ENCODE measurements at places on chromosomes 3 and 15.

GRCh38 chr15:37053166-37053565 lies 47.2 kb downstream of the MEIS2 start:
- DNase-seq = no peak

DNA sequence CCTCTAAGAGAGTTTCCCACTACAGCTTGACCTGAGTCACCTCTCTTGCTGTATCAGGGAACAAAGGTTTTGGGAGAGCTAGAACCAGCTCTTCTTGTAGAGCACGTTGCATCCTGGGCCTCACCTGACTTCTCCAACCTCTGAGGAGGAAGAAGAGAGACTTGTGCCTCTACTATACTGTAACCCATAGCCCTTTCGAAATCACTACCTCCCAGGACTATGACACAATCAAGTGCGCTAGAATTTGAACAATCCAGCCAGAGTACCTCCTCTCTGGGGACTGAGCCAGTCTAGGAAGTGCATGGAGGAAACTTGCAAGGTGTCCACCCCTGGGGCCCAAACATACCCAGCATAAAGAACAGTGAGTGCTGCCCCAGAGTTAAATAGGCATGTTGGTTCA lies 192.8 kb upstream of the BHLHE40 start:
- DNase-seq = no peak

DNA sequence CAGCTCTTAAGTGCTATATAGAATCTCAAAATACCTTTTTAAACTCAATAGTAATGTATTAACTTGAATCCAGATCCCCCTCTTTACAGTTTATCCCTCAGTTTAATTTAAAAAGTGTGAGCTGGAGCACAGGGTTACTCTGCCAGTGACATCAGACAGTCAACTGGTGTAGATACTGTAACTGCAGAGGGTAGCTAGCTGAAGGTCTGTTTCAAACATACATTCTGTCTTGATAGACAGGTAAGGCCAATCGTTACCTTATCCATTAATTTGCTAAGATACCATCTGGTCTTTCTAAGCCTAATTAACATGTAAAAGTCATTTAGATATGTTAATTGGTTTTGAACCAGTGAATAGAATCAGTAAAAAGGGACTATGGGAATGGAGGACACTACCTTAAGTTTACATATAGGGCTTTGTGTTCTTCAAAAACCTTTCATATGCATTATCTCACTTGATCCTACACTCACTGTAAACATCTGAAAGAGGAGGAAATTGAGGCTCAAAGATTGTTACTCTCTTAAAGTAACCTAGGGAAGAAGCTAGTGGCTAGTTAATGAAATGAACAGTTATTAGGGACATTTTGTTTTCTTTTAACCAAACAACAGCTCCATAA lies 59.5 kb upstream of the TSPAN3 start:
- no peak for DNase-seq

GRCh38 chr3:34319881-34320280 lies 521.5 kb downstream of the PDCD6IP start:
- no peak for DNase-seq

DNA sequence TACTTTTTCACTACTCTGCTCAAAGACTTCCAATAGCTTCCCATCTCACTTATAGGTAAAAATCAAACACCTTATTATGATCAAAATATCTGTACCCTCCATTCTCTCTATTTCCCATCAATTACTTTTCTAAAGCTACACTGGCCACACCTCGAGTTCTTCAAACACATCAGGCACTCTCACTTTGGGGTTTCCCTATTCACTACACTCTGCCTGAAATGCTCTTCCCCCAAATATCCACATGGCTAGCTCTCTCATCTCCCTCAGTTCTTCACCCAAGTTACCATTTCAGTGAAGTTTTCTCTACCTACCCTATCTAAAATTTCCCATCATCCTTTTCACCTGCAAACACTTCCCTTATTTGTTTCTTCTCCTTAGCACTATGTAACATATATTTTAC lies 14.8 kb downstream of the UBE3A start:
- DNase-seq = no peak

- no peak for DNase-seq
Measured at GRCh38 chr3:25748189-25748588, 35.1 kb downstream of the NGLY1 start.

Measured in right atrium auricular region (tissue), 2 donors.